Endodermal cell (in vitro differentiated cells): ENCODE measurements at places on chromosomes 11 and 22. TPM values are rescaled to one million over a fixed set of nuclear protein-coding genes. Genes with fewer than 3 reads are reported as not detected.

DNA sequence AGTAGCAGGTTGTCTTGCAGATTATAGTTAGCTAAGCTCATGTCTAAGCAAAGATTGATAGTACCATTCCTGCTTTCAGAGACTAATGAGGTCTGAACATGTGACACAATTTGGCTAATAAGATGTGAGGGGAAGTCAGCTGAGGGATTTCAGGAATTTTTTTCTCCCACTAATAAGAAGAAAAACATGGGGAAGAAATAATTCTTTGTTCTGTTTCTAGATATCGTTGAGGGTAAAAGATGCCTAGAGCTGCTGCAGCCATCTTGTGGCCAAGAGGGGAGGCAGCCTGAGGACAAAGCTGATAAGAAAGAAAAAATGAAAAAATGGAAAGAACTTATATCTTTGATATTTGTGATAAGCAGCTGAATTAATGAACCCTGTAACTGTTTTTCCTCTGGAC is 1334.4 kb downstream of the LRRC4C start:
- no peaks in the 10 kb centered on the region for H3K4me1 ChIP-seq
- no peaks in the 10 kb centered on the region for H3K36me3 ChIP-seq
- no peaks in the 10 kb centered on the region for H3K27me3 ChIP-seq
- H3K27ac ChIP-seq = no peak overlapping the region
- DNase-seq = peak; percentile 47

- no peak for DNase-seq
- no peak overlapping the region for H3K27ac ChIP-seq
- no peaks in the 10 kb centered on the region for H3K4me1 ChIP-seq
- no peaks in the 10 kb centered on the region for H3K36me3 ChIP-seq
Observed at GRCh38 chr11:78149646-78150045, 10.2 kb upstream of the ALG8 start.

- H3K4me3 ChIP-seq = no peak overlapping the region
- no peaks in the 10 kb centered on the region for H3K27me3 ChIP-seq
- H3K4me1 ChIP-seq = no peaks in the 10 kb centered on the region
Observed at GRCh38 chr11:26027887-26028286, 304.0 kb upstream of the ANO3 start.

PRR33 gene
- not detected in 2 replicates for total RNA-seq

PDXP gene
- total RNA-seq = 28.6 to 76.9 TPM (median 29.3 TPM) in 3 replicates

DNA sequence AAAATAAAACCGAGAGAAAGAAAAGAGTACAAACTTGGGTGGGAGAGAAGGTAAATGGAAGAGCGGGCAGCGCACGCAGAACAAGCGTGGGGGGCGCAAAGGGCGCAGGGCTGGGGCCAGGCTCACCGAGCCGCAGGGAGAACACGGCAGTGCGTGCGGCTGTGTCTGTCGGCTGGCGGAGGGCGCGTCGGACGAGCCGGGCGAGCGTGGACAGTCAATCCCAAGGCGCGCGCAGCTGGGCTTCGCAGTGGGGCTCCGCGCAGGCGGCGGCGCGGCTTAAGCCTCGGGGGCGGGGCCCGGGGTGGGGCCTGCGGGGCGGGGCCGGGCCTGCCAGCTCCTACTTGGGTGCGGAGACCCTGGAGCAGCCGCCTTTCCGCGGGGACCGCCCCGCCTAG is at the start of gene UCP2:
Gene UCP2 (minus strand): TSS at position 249 of the 395 bp plus-strand sequence. CDS start 4,465 bp downstream, outside the sequence.
- H3K27ac ChIP-seq = peak within 1 kb of the TSS; percentile 77
- H3K4me3 ChIP-seq = peak within 1 kb of the TSS; percentile 92
- peak; percentile 92 for DNase-seq
- H3K27me3 ChIP-seq = no peaks in the 10 kb centered on the region

DNA sequence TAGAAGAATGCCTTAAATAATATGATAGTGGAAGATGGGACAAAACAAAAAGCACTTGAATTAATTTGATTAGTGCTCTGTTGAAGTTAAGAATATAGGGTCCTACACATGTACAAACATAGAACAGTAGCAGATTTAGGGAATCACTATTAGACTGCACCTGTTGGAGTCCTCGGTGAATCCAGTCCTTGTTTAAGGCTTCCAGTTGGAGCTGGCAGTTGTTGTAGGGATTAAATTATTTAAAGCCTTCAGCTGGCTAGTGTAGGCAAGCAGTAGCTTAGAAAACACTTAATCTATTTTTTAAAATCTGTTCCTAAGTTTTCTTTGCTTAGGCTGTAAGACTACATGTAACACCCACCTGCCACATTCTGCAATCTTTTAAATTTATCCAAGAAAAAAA is 24.5 kb upstream of the CSTF3 start:
- H3K27ac ChIP-seq = no peak overlapping the region
- H3K4me3 ChIP-seq = no peak overlapping the region
- peaks cover 5% of the 10 kb centered on the region for H3K4me1 ChIP-seq
- H3K36me3 ChIP-seq = no peaks in the 10 kb centered on the region

- H3K4me1 ChIP-seq = peaks cover 11% of the 10 kb centered on the region
- H3K27ac ChIP-seq = no peak overlapping the region
- H3K27me3 ChIP-seq = no peaks in the 10 kb centered on the region
- DNase-seq = no peak
- H3K4me3 ChIP-seq = no peak overlapping the region
Observed at GRCh38 chr11:123330471-123330870, 99.6 kb upstream of the GRAMD1B start.
